ENCODE measurements at places on chromosomes 1 and 21.

DNA sequence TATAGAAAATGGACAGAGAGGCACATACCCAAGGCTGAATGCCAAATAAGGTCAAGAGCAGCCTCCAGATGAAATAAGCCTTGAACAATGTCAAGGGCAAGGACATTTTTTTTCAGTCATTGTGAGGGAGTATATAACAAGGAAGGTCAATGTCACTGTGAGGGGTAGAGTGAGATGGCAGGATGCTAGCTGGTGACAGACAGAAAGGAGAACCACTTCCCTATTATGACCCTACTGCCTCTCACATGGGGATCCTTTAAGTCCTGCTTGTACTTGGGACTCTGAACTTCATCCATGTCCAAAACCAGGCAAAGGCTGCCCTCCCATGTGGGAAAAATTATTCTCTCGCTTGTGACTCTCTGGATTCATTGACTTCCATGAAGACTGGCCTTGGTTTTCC lies 119.5 kb upstream of the COA6 start:
- DNase-seq: no peak

- no peak for DNase-seq
Measured at GRCh38 chr1:35603941-35604340, 30.8 kb downstream of the TFAP2E start.

DNA sequence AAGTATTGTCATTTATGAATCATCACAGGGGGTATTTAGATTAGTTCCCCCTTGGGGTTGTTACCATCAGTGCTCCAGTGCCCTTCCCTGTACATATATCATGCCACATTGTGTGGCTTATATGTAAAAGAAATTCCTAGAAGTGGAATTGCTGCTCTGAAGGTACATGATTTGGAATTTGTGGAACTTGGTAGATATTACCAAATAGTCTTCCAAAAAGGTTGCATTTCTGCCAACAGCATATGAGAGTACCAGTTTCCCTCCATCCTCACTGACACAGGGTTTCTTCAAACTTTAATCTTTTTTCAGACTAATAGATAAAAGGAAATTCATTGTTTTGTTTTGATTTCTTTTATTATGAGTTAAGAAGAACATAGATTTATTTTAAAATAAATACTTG lies 41.3 kb downstream of the AKNAD1 start:
- DNase-seq: no peak

DNA sequence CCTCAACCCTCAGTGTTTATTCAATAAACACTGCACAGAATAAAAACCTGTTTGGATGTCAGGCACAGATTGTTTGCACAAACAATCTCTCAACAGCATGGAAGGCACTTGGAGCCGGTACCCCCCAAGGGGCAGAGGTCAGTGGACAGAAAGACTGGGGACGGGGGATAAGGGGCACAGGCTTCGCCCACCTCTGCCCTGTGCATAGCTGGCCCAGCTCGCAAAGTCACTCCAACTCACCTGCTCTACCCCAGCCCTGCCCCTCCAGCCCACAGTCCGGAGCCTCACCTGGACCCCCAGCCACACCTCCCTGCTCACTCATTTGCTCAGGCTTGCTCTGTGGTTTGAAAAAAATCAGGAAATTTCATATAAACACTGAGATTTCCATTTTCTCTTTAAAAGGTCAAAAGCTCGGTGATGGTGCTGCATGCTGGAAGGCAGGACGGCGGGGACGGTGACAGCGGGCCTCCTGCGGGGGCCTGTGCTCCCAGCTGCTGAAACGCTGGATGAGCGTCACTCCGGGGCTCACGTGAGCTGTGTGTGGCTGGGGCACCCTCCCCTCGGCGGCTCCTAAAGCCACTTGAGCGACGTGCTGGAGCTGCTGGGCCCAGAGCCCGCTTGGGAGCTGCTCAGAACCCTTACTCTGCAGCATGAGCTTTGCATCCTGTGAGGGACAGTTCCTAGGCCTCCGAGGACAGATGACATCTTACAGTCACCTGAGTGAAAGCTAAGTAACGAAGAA lies 54.5 kb downstream of the PRDM15 start:
- DNase-seq: no peak

DNA sequence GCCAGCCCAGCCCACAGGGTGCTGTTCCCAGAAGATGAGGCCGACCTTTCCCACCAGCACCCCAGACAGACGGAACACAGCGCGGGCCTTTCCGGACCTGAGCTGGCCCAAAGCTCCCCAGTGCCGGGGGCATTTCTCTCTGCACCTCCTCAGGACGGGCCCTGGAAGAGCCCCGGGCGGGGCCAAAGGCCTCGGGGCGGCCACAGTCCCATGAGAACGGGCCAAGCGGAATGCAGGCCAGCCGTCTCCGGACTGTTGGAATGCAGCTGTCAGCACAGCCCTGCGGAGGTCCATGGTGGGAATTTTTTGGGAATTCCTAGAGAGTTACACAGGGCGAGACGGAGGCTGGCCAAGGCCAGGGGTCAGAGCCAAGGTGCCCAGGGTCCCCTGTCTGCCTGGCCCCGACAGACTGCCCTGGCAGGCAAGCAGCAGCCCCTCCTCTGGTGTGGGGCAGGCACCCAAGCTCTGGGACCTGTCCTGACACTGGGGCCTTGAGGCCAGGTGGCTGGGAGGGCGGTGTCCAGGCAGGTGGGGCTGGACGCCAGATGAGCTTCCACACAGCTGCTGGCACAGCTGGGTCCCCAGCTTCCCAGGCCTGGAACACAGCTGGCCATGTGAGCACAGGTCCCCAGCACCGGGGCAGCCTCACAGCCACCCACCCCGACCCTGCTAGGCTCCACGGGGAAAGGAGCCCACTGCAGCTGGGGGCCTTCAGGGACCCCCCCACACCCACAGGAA lies 63.0 kb downstream of the MEGF6 start:
- no peak for DNase-seq

DNA sequence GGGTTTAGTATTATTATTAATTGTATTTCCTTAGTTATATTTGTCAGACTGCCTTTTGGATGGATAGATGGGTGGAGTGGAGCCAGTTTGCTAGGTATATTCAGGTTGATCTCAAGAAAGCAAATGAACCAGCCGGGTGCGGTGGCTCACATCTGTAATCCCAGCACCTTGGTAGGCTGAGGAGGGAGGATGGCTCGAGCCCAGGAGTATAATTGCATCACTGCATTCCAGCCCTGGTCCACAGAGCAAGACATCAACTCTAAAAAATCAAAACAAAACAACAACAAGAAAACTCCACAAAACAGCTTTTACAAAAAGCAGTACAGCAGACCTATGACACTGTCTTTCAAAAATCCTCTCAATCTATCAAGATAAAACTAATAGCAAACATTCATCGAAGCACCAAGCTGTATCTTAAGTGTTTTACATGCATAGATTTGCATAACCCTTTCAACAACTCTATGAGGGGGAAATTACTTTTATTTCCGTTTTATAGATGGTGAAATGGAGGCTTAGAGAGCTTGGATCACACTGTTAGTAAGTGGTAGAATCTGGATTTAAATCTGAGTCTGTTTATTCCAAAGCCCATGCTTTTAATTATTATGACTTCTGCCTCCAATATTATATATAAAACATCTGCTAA lies 25.5 kb downstream of the KMO start:
- DNase-seq: no peak

- DNase-seq: no peak
Measured at GRCh38 chr1:179298952-179299351, 5.4 kb downstream of the SOAT1 start.

GRCh38 chr21:29185172-29185571 lies 54.7 kb downstream of the MAP3K7CL start:
- no peak for DNase-seq

- DNase-seq: no peak
Measured at GRCh38 chr1:18816808-18817207, 42.7 kb downstream of the TAS1R2 start.

GRCh38 chr1:45531873-45532272 lies 10.2 kb upstream of the PRDX1 start:
- DNase-seq: no peak

DNA sequence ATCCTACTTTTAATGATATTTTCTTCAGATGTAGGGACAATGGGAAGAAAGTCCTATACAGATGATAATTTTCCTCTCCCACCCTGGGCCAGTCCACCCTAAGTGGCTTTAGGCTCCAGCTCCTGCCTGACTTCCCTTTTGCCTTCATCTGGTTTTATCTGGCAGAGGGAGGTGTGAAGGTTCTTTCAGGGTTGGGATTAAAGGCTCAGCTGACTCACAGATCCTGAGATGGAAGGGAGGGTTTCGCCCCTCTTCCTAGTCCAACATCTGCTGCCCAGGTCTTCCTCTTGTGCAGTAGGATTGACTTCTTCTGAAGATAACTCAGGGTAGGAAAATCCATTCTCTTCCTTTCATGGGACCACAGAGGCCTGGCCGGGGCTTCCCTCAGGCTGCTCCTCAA lies 362.4 kb upstream of the KAZN start:
- DNase-seq: no peak

- DNase-seq: no peak
Measured at GRCh38 chr1:197305925-197306324, 37.9 kb downstream of the CRB1 start.

DNA sequence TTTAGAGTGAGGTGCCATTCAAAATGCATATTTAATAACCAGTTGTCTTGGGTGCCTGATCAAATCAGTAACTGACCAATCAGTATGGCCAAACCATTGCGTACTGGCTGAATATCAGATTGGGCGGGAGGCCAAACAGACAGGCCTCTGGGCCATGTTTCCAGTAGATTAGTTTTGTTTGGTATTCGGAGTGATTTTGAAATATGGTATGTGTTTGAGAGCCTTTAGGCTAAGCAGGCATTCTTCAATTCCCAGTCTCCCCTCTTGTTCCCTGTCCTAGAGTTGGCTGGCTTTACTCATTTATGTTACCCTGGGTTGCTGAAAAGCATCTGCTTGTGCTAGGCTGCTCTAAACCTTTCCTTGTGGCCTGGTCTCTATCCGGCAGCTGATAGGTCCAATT lies 80.1 kb downstream of the BACH1 start:
- no peak for DNase-seq

DNA sequence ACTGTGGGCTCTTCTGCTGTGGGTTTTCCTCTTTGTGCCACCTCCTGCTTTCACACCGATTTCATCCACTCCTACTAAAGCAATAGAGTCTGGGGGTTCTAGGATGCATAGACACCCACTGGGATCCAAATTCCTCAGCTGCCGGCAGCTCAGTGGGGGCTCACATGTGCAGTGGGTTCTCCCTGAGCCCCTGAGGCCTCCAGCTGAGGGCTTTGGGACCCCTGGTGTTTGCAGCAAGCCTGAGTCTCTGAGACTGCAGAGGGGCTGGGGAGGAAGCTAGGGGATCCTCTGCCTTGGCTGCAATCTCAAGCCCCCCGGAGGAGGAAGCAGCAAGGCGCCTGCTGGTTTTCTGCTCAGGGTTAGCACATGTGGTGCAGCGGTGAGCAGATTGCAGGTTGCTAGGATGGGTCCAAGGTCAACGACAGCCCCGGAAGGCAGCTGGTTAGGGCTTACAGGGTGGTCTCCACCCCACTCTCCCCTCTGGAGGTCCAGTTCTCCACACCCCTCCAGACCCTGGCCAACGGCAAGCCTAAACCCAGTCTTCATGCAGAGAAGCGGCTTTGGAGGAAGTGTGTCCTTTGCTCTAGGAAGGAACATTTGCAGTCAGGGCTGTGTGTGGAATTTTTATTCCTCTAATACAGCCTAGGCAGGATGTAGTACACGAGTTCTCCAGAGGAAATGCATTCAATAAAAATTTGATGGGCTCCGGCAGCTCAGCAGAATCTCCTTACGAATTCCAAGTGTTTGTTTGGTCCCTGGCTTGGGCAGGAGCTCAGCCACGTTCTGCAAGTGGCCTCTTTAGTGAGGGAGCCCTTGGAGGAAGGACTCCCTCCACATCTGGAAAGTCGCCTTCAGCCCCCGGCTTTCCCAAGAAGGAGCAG lies 269.1 kb upstream of the VAMP3 start:
- no peak for DNase-seq

- DNase-seq: no peak
Measured at GRCh38 chr1:233440951-233441401, 113.5 kb downstream of the MAP3K21 start.

- DNase-seq: no peak
Measured at GRCh38 chr1:62429581-62429980, 7.3 kb upstream of the USP1 start.

DNA sequence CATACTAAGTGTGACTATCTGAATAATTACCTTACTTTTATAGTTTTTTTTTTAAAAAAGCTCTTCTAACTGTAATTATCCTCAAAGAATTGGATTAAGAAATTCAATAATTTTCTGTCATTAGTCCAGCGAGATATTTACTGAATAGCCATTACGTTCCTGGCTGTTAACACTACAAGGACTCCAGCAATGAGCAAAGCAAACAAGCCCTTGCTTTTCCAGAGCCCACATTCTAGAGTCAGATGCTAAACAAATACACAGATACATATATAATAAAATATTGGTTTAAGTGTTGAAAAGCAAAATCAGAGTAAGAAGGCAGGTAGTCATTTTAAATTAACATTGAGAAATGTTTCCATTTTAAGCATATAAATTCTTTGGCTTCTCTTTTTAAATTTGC lies 118.4 kb downstream of the ATF6 start:
- DNase-seq: no peak

DNA sequence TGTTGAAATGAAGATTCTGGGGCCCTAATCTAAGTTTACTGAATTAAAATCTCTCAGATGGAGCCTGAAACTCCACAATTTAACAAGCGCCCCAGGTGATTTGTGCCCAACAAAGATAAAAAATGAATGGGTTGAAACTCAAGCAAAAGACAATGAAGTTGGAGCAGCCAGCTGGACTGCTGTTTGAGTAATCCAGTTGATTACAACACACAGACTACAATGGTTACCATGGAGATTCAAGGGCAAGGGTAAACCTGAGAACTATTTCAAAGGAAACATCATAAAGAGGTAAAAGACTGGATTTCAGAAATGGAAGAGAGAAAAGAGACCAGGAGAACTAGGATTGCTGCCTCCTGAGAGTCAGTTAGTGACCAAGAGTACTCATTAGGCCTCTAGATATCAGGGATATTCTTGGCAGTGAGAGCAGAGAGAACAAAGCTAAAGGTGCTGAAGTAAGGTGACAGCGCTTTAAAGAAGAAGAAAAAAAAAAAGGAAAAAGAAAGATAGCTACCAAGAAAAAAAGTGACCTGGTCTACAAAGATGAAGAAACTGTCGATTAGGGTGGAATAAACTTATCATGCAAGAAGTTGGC lies 44.5 kb downstream of the LRRC53 start:
- no peak for DNase-seq

DNA sequence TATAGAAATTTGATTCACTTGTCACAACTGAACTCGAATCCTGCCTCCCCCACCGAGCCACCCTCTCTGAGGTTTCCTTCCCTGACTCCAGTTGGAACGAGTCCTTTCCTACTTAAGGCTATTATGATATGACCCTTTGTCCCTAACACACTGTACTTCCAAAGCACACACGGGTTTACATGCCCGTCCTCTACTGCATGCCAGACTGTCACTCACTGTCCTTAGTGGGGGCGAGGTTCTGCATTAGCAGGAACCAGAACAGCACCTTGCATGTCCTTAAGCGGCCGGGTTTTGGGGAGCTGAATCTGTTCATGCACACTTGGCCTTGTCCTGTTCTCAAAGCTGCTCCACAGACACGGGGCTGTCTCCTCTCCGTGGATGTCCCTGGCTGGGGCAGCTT lies 164.6 kb upstream of the KCNJ6 start:
- DNase-seq: no peak

- DNase-seq: no peak
Measured at GRCh38 chr1:48966583-48966982, 189.9 kb upstream of the BEND5 start.

GRCh38 chr1:25906644-25907300 lies 553 bp upstream of the STMN1 start:
- DNase-seq: no peak

- DNase-seq: no peak
Measured at GRCh38 chr1:169103480-169103893, 3.0 kb upstream of the ATP1B1 start.

- DNase-seq: no peak
Measured at GRCh38 chr1:51675177-51675780, 58.4 kb downstream of the OSBPL9 start.
